ENCODE measurements at places on chromosomes 1 and 21.
A peak's percentile ranks its signal among the peaks of the same experiment; 100 is the strongest.

DNA sequence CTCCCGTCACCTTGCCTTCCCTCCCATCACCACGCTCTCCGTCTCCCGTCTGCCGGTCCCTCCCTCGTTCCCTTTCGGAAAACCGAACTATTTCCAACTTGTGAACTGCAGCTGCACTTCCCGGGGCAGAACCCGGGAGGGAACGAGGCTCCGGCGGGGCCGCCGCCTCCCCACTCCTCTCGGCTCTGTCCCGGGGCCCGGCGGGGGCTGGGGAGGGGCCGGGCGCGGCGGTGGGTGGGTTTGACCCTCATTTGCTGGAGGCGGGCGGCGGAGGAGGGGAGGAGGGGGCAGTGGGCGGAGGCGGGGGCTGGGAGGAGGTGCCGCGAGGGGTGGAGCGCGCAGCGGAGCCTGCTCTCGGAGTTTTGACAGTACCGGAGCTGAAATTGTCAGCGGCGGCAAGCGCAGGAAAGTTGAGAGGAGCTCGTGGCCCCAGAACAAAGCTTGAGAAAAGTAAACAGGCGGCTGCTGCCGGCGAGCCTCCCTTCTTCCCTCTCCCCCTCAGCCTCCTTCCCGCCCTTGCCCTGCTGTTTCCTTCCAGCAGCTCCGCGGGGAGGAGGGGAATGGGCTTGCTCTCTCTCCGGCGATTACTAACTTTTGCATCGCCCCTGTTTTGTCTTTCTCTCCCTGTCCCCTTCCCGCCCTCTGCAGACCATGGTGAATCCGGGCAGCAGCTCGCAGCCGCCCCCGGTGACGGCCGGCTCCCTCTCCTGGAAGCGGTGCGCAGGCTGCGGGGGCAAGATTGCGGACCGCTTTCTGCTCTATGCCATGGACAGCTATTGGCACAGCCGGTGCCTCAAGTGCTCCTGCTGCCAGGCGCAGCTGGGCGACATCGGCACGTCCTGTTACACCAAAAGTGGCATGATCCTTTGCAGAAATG is 2.9 kb downstream of the LMO4 start:
- DNase-seq = no peak

DNA sequence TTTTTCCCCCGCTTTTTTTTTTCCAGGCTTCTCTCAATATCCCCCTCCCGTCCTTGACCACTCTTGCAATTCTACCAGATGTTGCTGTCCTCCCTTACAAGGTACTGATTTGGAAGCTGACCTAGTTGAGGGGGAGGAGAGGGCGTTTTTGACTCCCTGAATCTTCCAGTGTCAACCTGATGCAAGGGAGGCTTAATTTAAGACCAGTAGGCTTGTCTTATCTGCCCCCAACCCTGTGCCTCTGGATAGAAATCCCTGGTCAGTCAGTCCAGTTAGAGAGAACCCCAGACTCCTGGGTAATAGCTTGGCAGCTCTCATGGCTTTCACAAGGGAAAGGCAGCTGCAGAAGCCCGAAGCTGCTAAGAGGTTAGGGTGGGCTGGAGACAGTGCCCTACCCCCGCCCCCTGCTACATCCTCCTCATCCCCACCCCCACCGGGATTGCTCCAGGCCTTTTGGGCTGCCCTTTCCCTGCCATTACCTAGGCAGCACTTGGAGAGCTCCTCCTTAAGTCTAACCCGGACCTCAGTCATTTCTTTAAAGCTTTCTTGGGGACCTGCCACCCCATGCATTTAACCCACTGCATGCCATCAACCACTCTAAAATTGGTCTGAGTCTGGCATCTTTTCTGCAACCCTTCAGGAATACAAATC is 3.6 kb downstream of the ACKR1 start:
- DNase-seq = no peak

DNA sequence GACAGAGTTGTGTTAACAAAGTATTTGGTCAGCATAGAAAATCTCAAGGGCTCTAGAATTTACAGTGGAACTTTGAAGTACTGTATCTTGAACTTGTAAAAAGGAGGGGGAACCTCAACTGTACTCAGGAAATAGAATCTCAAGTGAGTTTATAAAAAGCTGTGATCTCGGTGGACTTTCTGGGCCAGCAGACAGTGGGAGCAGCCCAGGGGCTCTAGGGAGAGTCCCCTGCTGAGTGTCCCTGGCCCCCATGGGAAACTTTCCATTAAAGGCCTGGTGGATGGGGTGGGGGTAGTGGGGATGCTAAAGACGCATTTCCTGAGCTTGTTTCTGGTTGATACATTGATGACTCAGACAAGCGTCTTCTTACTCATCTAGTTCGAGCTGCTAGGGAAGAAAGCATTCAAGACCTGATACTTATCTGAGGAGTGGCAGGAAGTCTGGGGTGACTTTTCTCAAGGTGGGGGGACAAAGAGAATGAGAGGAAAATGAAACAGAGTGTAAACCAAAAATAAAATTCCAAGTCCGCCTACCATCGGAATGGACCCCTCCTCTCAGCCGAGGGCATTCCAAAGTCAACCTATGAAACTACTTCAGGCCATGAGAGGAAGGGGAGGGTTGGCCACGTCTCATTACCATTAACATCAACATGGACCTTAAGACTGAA is 65.5 kb downstream of the NID1 start:
- peak; percentile 45 for DNase-seq

GRCh38 chr1:196779093-196779492 is 4.5 kb downstream of the CFHR3 start:
- no peak for DNase-seq

- no peak for DNase-seq
Observed at GRCh38 chr21:39188521-39189139, 5.4 kb upstream of the PSMG1 start.

- no peak for DNase-seq
Observed at GRCh38 chr1:22745669-22746585, 35.3 kb downstream of the EPHB2 start.

DNA sequence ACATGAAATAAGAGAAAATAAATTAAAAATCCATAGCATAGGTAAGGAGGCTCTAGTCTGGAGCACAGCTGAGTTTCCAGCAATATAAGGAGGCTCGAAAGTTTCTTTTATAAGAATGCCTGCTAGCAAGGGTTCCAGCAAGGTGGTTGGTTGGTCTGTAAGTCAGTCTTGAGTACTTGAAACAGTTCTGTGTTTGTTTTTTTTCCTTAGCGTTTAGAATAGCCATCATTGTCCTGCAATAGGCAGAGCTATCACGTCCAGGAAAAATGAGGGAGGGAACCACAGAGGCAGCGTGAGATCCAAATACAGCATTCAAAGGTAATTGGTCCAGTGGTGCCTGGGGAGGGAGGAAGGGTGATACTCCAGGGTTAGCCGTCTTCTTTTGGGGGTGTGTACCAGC is 8.4 kb downstream of the UBE2Q1 start:
- no peak for DNase-seq

DNA sequence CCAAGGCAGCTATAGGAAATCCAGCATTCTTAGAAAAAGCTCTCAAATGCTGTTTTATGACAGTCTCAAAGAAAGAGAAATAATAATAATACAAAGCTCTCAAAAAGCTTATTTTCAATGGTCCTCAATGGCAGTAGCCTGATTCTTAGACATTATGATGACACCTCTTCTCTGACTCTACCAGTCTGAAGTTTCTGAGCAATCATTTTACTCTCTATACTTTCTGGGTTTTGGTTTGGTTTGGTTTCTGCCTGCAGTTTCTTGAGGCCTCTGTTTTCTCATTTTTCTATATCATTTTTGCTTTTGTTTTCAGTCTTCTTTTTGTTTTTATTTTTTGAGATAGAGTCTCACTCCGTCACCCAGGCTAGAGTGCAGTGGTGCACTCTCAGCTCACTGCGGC is 50.2 kb upstream of the TBX15 start:
- no peak for DNase-seq

DNA sequence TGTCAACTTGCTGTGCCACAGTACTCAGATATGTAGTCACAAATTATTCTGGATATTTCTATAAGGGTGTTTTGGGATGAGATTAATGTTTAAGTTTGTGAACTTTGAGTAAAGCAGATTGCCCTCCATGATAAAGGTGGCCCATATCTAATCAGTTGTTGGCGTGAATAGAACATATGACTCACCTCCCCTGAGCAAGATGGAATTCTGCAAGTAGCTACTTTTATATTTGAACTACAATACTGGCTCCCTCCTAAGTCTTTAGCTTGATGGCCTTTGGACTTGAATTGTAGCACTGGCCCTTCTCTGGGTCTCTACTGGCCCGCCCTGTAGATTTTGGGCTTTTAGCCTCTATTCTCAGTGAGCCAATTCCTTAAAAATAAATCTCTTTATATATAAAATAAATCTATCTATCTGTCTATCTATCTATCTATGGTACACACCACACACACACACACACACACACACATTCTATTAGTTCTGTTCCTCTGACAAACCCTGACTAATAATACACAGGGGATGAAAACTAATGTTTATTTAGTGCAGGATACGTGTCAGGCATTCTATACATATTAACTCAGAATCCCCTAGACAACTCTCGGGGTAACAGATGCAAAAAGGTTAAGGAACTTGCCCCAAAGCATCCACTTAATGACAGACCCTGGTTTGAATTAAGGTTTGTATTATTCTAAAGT is 37.9 kb upstream of the PDC start:
- no peak for DNase-seq

DNA sequence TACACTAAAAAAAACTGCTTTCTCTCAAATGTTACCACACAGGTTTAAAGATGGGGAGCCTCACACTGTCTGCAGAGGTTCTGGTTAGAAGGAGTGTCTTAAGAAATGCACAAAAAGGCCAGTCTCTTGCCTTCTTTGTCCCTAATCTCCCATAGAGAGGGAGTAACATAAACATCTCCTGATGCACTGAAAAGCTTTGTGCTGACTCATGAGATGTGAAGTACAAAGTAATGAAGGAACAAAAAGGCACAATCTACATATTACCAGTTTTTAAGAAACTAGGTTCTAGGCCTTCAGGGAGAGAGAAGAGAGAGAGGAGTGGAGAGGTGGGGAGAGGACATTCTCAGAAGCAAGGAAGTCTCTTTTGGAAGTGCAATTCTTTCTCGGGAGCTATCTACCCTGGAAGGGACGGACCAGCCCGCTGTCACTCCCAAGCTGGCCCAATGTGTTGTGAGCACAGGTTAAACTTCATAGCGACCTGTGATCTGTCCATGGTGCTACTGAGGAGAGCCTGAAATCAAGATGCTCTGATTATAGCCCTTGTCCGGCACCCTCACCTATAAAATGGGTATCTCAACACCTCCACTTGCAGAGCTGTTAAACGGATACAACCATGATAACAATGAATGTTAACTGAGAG is 458.1 kb downstream of the DISC1 start:
- no peak for DNase-seq

GRCh38 chr1:226632169-226632879 is 83.8 kb downstream of the STUM start:
- DNase-seq = no peak

GRCh38 chr1:18175530-18176377 is 68.2 kb downstream of the IGSF21 start:
- DNase-seq = no peak

DNA sequence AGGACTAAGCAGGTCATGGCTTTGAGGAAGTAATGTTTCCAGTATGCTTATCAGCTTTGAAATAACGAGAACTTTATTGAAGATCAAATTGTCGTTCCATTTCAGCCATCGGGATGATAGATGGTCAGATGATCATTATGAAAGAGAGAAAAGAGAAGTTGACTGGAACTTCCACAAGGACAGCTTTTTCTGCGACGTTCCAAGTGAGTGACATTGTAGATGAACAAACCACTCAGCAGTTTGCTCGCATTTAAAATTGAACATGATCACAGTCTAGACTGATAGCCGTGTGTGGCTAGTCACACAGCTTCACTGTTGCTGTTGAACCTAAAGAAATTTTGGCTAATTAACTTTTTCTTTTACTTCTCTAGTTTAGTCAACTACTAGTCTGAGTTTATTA is 151.1 kb downstream of the TLR5 start:
- DNase-seq = no peak

DNA sequence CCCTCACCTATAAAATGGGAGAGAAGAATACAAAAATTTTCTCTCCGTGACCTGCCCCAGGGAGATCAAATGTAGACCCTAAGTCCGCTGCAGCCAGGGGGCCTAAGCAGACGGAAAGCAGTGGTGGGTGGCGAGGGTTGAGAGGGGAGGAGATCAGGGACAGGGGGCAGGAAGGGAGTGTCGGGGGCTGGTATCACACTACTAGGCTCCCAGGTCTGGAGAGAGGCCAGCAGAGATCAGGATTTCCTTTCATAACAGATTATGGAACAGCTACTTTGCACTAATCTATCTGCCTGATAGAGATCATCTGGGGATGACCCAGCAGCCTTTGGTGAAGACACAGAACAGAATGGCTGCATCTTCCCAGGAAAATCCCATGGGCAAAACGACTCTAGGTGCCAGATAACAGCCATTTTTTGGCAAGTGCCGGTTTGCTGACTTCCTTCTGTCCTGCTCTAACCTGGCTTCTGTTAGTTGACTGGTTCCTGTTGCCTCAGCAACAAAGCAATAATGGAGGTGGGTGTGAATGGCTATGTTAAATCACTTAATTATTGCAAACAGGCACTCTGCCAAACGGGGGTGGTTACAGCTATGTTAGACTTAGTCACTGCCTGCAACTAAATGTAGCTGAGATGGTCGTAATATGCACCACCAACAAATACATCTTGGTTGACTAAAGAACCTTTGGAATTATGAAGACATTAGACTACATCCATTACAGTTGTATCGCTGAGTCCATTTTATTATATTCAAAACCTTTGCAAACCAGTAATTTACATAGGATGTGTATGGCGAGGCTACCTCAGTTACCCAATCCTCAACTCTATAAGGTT is 30.0 kb upstream of the EPS8L3 start:
- DNase-seq = no peak

DNA sequence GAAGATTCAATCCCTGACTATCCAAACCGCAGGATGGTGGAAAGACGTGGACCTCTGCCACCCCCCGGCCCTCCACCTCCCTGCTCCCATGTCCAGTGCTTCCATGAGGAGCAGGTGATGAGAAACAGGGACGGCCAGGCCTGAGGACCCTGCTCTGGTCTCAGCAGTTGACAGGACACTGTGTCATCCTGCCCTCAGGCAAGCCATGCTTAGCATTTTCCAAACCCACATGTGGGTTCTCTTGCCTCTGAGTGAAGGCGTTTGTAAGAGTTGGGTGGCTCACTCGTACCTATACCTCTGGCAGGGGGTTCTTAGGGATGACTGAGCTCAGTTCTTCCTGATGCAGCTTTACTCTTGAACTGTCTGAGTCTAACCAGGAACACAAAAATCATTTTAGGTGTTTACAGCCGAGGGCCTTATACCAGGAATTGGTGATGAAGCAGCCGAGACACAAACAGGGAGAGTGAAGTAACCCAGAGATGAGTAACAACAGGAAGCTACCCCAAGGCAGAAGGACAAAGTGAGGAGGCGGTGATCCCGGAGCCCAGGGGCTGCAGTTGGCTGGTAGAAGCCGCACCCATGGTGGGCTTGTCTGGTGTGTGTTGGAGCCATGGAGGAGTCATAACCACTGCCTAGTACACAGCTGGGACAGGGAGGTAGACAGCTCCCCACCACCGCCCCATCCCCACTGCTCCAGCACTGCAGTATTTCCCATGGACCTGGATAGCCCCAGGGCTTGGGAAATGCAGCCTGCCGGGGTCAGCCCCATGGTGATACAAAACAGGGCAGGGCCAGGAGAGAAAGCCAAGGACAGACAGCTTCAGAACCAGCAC is 21.4 kb downstream of the MYBPH start:
- no peak for DNase-seq
